ENCODE measurements at places on chromosomes 3 and 15. TPM values are rescaled to one million over a fixed set of nuclear protein-coding genes. Genes with fewer than 3 reads are reported as not detected.

DNA sequence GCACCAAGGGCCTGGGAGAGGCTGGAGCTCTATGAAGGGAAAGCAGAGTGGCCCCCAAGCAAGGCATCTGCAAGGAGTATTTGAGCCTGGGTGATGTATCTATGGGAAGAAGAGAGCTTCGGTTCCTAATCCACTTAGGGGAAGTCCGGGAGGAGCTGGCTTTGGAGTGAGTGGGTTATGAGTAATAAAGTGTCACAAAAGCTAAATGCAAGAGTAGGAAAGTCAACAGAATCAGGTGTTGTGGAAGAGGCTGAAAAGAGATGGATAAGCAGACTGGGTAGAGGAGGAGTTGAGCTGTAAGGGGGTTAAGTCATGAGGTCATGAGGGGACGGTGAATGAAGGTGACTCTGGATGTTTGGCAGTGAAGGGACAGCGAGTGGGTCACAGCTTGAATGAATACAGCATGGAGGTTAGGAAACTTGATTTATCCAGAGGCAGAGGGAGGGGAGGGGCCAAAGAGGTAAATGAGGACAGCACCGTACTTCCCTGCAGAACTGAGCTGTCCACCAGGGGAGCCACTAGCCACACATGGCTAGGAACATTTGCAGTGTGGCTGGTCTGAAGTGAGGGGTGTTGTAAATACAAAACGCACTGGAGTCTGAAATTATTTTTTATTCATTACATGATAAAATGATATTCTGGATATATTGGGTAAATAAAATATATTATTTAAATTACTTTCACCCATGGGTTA is 83.3 kb downstream of the ADCY5 start:
- H3K36me3 ChIP-seq, result no peaks in the 10 kb centered on the region
- no peak overlapping the region for H3K4me3 ChIP-seq
- no peak overlapping the region for H3K27ac ChIP-seq
- H3K4me1 ChIP-seq, result no peaks in the 10 kb centered on the region

DNA sequence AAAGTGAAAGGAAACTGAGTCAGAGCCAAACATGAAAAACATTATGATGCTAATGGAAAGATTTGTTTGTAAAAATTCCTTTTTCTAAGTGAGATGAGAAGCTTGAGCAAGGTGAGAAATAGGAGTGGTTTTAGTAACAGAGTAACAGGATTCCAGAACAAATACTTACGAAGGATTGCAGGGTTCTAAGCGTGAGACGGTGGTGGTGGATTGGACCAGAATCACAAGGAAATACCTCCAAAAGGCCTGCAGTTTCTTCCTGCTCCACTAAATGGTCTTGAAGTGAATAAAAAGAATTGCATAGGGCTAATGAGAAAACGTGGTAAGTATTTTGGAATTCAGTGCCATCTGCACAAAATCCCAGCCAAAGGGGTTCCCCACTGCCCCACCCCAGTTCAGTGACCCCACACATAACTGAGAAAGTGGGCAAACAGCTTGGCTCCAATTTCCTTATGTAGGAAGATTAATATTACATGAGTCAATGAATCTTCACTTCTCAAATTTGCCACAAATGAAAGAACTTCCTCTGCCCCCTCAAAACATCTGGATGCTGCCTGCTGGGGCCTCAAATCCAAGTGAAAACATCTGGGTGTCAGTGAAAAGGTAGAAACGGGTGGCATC is 283.8 kb upstream of the NR2F2 start:
- no peak for DNase-seq
- no peaks in the 10 kb centered on the region for H3K36me3 ChIP-seq

DNA sequence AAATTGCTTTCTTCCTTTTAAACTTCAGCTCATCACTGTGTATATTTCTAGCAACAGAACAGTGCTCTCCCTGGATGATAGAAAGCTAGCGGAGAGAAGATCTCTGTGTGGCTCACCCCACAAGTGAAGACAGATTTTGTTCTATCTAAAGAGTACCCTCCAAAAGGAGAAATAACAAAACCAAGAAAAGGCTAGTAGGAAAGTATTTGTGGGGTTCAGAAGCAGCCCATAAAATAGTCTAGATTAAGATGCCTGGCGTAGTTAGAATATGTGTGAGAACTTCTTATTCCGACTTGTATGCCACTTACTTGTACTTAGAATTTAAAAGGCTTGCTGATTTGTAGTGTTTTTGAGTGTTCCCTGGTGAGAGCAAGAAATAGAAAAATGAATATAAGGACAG is 214.9 kb upstream of the IL12A start:
- no peaks in the 10 kb centered on the region for H3K27me3 ChIP-seq
- no peaks in the 10 kb centered on the region for H3K36me3 ChIP-seq
- no peak overlapping the region for H3K27ac ChIP-seq
- DNase-seq, result no peak
- H3K4me3 ChIP-seq, result no peak overlapping the region

DNA sequence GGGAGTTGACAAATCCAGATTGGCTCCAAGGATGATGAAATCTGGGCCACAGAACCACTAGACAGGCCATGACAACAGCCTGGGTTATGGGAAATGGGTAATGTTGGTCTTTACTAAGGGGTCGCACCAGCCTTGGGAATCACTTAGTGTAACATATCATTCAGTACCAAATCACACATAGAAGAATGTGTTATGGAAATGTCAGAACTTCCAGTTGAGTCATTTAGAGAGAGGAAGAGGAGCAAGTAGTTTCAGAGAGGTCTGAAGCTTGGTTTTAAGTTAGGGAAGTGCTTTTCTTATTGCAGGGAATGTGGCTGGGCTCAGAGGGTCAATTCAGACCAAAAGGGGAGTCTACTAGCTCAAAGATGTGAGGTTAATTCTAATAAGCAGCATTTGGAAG is 241.6 kb upstream of the ZPLD1 start:
- H3K4me1 ChIP-seq, result no peaks in the 10 kb centered on the region
- peak overlapping the region; percentile 83 for H3K27ac ChIP-seq
- H3K36me3 ChIP-seq, result no peaks in the 10 kb centered on the region
- no peak overlapping the region for H3K4me3 ChIP-seq
- H3K27me3 ChIP-seq, result no peaks in the 10 kb centered on the region

DNA sequence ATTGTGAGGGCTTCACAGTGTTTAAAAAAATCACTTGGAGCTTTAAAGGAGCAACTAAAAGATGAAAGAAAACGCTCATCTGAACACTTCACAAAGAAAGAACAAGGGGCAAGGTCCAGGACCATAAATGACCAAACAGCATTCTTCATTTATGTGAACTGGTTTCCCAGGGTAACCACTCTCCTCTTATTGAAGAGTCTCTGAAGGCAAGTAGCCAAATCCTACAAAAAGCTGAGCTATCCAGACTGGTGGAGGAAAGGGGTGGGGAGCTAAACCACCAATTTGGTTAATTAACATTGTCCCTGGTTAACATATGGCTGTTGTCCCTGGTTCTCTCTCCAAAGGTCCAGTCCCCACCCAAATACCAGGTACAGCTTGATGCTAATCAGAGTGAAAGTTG is 58.1 kb downstream of the OSBPL10 start:
- no peaks in the 10 kb centered on the region for H3K4me1 ChIP-seq
- H3K4me3 ChIP-seq, result peak overlapping the region; percentile 7
- DNase-seq, result no peak
- H3K27me3 ChIP-seq, result no peaks in the 10 kb centered on the region
- H3K36me3 ChIP-seq, result no peaks in the 10 kb centered on the region
- H3K27ac ChIP-seq, result peak overlapping the region; percentile 74

GRCh38 chr3:125440559-125440955 is 65.4 kb upstream of the ZNF148 start:
- no peaks in the 10 kb centered on the region for H3K4me1 ChIP-seq
- no peaks in the 10 kb centered on the region for H3K36me3 ChIP-seq
- H3K4me3 ChIP-seq, result no peak overlapping the region
- H3K27me3 ChIP-seq, result no peaks in the 10 kb centered on the region

GRCh38 chr3:152977366-152977765 is 142.4 kb downstream of the P2RY1 start:
- no peak for DNase-seq
- no peak overlapping the region for H3K27ac ChIP-seq
- H3K4me1 ChIP-seq, result no peaks in the 10 kb centered on the region
- H3K36me3 ChIP-seq, result no peaks in the 10 kb centered on the region
- no peaks in the 10 kb centered on the region for H3K27me3 ChIP-seq
- no peak overlapping the region for H3K4me3 ChIP-seq

GRCh38 chr15:79948761-79949160 is 22.2 kb downstream of the BCL2A1 start:
- H3K27me3 ChIP-seq, result no peaks in the 10 kb centered on the region
- DNase-seq, result no peak
- no peak overlapping the region for H3K27ac ChIP-seq
- no peak overlapping the region for H3K4me3 ChIP-seq
- no peaks in the 10 kb centered on the region for H3K36me3 ChIP-seq
- no peaks in the 10 kb centered on the region for H3K4me1 ChIP-seq

DNA sequence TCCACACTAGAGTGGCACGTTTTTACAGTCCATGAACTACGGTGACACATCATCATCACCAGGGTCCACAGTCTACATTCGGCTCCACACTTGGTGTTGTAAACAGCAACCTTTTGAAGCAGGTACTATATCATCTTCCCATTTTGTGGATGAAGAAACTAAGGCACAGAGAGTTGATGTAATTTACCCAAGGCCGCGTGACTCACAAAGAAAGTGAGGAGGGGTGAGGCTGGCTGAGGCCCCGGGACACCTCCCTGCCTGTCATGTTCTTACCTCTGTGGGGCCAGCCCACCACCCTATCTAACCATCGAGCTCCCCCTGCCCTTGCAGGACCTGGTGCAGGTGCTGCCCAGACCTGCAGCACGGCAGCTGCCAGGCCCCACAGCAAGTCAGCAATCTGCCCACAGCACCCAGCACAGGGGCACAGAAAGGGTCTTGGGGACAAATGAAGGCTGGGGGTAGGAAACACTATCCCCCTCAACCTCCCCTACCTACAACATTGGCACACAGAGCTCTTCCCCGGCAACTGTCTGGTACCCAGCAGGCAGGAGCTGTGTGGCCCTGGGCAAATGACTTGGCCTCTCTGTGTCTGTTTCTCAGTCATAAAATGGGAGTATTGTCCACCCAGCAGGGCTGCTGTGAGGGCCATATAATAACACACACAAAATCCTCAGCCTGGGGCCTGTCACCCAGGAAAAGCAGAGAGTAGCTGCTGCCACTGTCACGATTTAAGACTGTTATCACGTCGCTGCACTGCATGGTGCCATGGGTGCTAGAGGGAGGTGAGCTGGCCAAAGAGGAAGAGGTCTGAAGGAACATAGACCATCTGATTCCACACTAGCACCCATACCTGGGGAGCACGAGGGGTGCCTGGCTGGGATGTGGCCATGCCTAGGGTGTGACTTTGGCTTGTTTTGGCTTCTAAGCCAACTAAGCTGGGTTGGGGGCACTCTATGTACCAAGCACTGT is 115.1 kb downstream of the IQSEC1 start:
- H3K27ac ChIP-seq, result no peak overlapping the region
- peaks cover 12% of the 10 kb centered on the region for H3K4me1 ChIP-seq
- H3K27me3 ChIP-seq, result no peaks in the 10 kb centered on the region
- no peak overlapping the region for H3K4me3 ChIP-seq
- no peak for DNase-seq

DNA sequence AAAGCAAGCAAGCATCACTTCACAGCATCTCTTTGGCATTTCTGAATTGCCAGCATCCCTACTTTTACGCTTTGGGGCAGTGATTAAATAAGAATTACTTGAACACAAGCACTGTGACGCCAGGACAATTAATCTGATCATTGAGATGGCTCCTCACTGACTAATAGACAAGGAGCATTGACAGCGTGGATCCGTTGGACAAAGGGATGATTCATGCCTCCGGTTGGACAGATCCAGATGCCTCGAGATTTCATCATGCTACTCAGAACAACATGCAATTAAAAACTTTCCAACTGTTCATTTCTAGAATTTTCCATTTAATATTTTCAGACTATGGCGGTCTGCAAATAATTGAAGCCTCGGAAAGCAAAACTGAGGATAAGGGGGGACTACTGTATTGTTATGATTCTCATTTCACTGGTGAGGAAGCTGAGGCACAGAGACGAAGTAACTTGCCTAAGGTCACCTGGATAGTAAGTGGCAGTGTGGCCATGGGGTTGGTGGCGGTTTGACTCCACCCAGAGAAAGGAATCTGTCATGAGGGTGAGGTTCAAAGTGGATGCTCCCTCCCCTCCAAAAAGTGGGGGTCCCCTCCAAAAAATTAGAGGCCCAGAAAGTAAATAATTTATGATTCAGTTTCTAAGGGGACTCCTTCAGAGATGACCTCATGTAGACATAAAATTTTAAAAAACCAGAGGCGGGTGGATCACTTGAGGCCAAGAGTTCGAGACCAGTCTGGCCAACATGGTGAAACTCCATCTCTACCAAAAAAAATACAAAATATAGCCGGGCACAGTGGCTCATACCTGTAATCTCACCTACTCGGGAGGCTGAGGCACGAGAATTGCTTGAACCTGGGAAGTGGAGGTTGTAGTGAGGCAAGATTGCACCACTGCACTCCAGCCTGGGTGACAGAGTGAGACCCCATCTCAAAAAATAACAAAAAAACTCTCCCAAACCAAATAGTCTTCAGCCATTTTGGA is 12.3 kb upstream of the PGPEP1L start:
- H3K36me3 ChIP-seq, result no peaks in the 10 kb centered on the region
- H3K4me3 ChIP-seq, result no peak overlapping the region
- no peak overlapping the region for H3K27ac ChIP-seq
- DNase-seq, result no peak
- no peaks in the 10 kb centered on the region for H3K27me3 ChIP-seq
- no peaks in the 10 kb centered on the region for H3K4me1 ChIP-seq

DNA sequence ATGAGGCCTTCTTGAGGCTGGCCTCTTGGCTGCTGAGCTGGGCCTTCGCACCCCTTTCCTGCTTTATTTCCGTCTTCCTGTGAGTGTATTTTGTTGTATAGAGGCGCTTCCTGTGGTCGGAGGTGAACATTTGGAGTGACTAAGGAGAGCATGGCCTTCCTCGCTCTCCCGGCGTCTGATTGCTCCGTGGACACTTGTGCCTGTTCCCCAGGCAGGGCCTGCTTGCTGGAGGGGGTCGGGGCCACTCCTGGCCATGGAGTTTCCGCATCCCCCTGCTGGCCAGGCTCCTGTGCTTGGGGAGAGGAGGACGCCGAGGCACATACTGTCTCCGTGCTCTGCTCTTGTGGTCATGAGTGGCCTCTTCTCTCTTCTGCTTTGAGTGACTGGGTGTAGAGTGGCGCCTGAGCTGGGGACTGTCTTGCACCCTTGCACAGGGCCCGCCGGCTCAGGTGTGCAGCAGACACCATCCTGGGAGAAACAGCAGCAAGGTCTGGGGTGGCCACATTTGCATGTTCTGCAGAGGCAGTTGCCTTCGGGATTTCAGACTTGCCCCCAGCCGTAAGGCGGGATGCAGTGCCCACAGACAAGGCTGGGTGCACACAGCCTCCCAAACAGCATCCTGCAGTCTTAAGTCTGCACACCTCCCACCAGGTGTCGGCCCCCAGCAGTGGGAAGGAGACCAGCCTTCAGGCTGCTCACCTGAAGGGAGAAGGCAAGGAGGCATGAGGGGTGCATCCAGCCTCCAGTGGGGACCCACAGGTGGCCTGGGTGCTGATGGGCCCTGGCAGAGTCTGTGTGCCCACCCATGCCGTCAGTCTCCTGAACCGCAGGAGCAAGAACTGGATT is 16.4 kb downstream of the KLF13 start:
- peaks cover 25% of the 10 kb centered on the region for H3K4me1 ChIP-seq
- H3K4me3 ChIP-seq, result no peak overlapping the region
- H3K27ac ChIP-seq, result peak overlapping the region; percentile 1
- no peaks in the 10 kb centered on the region for H3K27me3 ChIP-seq

- no peak overlapping the region for H3K4me3 ChIP-seq
- H3K36me3 ChIP-seq, result no peaks in the 10 kb centered on the region
- no peak overlapping the region for H3K27ac ChIP-seq
- DNase-seq, result no peak
- H3K27me3 ChIP-seq, result no peaks in the 10 kb centered on the region
Observed at GRCh38 chr3:118587847-118588246, 446.8 kb downstream of the IGSF11 start.

Gene PLCB2
- 17.9 TPM for total RNA-seq

Gene TMCO5A
- total RNA-seq, result not detected

Gene CEMIP
- 0.59 TPM for total RNA-seq
